ENCODE measurements at places on chromosomes 4 and X. TPM values are rescaled to one million over a fixed set of nuclear protein-coding genes. Genes with fewer than 3 reads are reported as not detected.
A peak's percentile ranks its signal among the peaks of the same experiment; 100 is the strongest.

The TBX22 gene
- 0.71 TPM for total RNA-seq

DNA sequence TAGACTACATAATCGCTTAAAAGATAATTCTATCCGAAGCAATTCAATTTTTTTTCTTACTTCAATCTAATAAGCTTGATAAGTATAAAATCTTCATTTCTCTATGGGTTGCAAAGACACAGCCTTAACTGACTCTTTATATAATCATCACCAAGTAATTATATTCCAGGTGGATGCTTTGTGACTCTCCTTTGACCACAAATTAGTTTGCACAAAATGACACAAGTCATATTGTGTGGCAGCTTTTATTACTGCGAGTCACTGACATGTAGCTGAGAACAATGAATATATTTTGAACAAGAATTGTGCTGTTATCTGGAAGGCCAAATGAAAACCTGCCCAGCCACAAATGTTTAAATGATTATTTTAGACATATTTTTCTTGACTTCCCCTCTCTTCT lies 1727.8 kb downstream of the ARAP2 start:
- peaks cover 9% of the 10 kb centered on the region for H3K4me1 ChIP-seq
- no peaks in the 10 kb centered on the region for H3K27me3 ChIP-seq
- no peaks in the 10 kb centered on the region for H3K36me3 ChIP-seq
- no peak for DNase-seq
- H3K27ac ChIP-seq, result no peak overlapping the region

- no peak within 1 kb of the TSS for H3K27ac ChIP-seq
- peaks cover 24% of the 10 kb centered on the region for H3K4me1 ChIP-seq
- peak; percentile 95 for DNase-seq
- peak within 1 kb of the TSS; percentile 92 for H3K4me3 ChIP-seq
Observed at GRCh38 chr4:154743683-154744340, at the start of gene LRAT. Gene LRAT (plus strand): TSS chr4:154744000. CDS start chr4:154744327, 327 bp downstream.

- peaks cover 73% of the 10 kb centered on the region for H3K36me3 ChIP-seq
- no peak for DNase-seq
- H3K4me3 ChIP-seq, result no peak overlapping the region
- no peak overlapping the region for H3K27ac ChIP-seq
- no peaks in the 10 kb centered on the region for H3K4me1 ChIP-seq
Observed at GRCh38 chr4:113316879-113317278, 267.4 kb downstream of the ANK2 start.

DNA sequence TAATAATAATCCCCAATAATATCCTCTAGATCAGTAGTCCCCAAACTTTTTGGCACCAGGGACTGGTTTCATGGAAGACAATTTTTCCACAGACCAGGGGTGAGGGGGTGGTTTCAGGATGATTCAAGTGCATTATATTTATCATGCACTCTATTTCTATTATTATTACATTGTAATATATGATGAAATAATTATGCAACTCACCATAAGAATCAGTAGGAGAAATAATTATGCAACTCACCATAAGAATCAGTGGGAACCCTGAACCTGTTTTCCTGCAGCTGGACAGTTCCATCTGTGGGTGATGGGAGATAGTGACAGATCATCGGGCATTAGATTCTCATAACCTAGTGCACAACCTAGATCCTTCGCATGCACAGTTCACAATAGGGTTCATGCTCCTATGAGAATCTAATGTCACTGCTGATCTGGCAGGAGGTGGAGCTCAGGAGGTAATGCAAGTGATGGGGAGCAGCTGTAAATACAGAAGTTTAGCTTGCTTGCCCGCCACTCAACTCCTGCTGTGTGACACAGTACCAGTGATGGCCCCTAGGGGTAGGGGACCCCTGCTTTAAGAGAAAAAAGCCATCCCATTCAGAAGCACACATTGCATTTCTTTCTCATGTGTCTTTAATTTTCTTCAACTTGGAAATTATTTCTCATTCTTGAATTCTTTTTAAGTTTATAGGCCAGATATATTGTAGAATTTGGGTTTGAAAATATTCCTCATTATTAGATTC lies 16.0 kb upstream of the SH3RF1 start:
- peak; percentile 61 for DNase-seq
- H3K4me3 ChIP-seq, result no peak overlapping the region
- no peaks in the 10 kb centered on the region for H3K36me3 ChIP-seq
- no peaks in the 10 kb centered on the region for H3K27me3 ChIP-seq

GRCh38 chrX:19019996-19020395 lies 36.1 kb upstream of the PHKA2 start:
- no peaks in the 10 kb centered on the region for H3K4me1 ChIP-seq
- no peak overlapping the region for H3K27ac ChIP-seq
- no peak for DNase-seq
- H3K36me3 ChIP-seq, result no peaks in the 10 kb centered on the region

DNA sequence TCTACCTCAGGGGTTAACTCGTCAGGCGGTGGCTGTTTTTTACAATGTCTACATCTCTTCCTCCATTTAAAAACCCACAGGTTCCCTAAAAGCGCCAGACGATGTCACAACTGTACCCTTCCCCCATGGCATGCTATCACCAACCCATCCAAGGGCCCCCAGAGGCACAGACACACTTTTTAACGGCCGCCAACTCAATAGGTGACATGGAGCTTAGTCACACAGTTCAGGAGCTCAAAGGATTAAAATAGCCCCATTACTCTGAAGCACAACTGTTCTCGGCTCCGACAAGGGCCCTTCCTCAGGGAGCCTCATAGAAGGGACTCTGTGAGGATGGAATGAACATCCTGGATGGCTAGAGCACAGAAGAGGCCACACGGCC lies 12.4 kb downstream of the SH3KBP1 start:
- no peaks in the 10 kb centered on the region for H3K27me3 ChIP-seq
- H3K27ac ChIP-seq, result no peak overlapping the region
- H3K36me3 ChIP-seq, result peaks cover 4% of the 10 kb centered on the region
- H3K4me1 ChIP-seq, result no peaks in the 10 kb centered on the region
- no peak for DNase-seq

DNA sequence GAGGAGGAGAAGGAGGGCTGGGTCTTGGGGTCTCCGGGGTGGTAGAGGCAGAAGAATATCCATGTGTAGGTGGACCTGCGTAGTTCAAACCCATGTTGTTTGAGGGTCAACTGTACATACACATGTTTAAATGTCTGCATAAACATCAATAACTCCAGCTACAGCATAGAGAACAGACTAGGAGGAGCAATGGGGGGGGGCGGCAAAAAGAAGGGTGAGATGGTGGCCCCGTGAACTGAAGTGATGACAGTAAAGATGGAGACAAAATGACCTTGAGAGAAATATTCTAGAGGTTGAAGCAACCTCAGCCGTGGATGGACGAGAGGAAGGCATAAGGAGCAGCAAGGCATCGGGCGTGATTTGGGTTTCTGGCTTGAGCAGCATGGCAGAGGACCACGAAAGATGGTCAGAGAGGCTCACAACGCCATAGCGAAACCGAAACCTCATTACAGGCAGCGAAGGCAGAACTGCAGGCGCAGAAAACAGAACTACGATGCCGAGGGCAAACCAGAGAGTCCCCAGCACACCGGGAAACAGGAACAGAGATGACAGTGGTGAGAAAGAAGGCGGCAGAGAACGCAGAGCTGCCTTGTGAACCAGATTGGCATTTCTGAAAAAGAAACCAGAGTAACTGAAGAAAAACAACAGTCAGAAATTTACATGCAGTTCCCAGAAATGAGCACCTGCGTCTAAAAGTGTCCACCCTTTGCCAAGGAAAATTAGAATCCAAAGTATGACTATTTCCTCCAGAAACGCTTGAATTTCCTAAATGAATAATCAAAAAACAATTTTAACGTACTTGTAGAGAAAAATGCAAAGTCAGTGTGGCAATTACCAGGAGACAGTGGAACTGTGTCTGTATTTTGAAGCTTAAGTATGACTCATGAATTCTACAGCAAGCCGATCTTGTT lies 50.3 kb upstream of the ENPP6 start:
- DNase-seq, result peak; percentile 47
- H3K36me3 ChIP-seq, result no peaks in the 10 kb centered on the region
- no peaks in the 10 kb centered on the region for H3K27me3 ChIP-seq
- H3K4me3 ChIP-seq, result no peak overlapping the region

GRCh38 chr4:145912376-145912775 lies 26.2 kb downstream of the ZNF827 start:
- H3K4me1 ChIP-seq, result peaks cover 4% of the 10 kb centered on the region
- no peaks in the 10 kb centered on the region for H3K27me3 ChIP-seq
- DNase-seq, result no peak
- no peaks in the 10 kb centered on the region for H3K36me3 ChIP-seq

- no peaks in the 10 kb centered on the region for H3K27me3 ChIP-seq
- no peaks in the 10 kb centered on the region for H3K36me3 ChIP-seq
- no peak overlapping the region for H3K4me3 ChIP-seq
- H3K4me1 ChIP-seq, result no peaks in the 10 kb centered on the region
- no peak for DNase-seq
Observed at GRCh38 chr4:169163947-169164668, 106.6 kb downstream of the SH3RF1 start.

- peak; percentile 63 for DNase-seq
- no peak overlapping the region for H3K4me3 ChIP-seq
- no peaks in the 10 kb centered on the region for H3K4me1 ChIP-seq
Observed at GRCh38 chrX:39576041-39576872, 521.5 kb downstream of the BCOR start.

- H3K4me3 ChIP-seq, result no peak overlapping the region
- no peaks in the 10 kb centered on the region for H3K36me3 ChIP-seq
- no peak for DNase-seq
- no peaks in the 10 kb centered on the region for H3K4me1 ChIP-seq
Observed at GRCh38 chr4:123545667-123546572, 149.3 kb downstream of the SPRY1 start.

GRCh38 chr4:23970201-23970850 lies 80.5 kb upstream of the PPARGC1A start:
- H3K27ac ChIP-seq, result no peak overlapping the region
- H3K4me1 ChIP-seq, result no peaks in the 10 kb centered on the region
- H3K27me3 ChIP-seq, result no peaks in the 10 kb centered on the region
- no peaks in the 10 kb centered on the region for H3K36me3 ChIP-seq
